Fibroblast of skin of left biceps (primary cell): ENCODE measurements at places on chromosomes 7 and 10.

DNA sequence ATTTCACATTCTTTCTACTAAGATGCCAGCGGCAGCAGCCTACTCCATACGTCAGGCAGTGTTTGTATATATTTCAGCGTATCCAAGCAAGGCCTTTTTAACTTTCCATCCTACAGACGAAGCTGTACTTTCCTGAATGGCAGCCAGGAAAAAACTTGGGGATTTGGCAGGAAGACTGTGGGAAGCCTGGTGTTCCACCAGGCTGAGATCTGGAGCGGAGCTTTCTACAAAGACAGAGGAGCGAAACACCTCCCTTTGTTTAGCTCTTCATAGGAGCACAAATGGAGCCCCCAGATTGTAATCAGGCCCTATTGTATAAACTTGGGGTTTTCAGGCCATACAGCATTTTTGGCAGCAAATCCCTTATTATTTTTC is 143.8 kb downstream of the TES start:
- peak; percentile 72 for DNase-seq

GRCh38 chr10:81450651-81451050 is 424.3 kb upstream of the NRG3 start:
- no peak for DNase-seq

- no peak for DNase-seq
Observed at GRCh38 chr7:55508221-55509011, 63.9 kb downstream of the VOPP1 start.

DNA sequence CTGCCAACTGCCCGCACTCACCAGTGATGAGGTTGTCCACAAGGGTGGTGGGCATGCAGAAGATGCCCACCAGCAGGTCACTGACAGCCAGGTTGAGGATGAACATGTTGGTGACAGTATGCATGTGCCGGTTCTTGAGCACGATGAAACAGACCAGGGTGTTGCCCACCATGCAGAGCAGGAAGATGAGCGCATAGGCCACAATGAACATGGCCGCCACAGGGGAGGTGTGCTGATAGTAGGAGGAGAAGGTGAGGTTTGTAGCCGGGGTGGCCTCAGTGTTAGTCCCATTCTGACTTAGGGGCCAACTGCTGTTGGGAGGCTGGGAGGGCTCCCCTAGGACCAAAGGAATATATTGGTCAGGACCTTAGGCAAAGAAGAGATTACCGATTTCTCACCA is 17.7 kb downstream of the NPFFR1 start:
- DNase-seq = no peak

DNA sequence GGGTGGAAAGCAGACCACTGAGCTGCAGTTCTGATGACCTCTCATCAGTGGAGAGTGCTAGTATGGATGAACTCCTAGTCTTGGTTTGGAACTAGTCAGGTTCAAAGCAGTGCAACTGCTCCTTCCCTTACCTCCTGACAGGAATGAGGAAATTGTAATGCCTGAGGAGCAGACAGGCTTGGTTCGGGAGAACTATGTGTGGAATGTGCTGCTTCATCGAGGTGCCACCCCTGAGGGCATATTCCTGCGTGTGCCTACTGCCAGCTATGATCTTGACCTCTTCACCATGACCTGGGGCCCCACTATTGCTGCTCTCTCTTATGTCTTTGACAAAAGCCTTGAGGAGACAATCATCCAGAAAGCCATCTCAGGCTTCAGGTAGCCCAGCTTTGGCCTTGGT is 27.4 kb upstream of the NFKB2 start:
- no peak for DNase-seq

DNA sequence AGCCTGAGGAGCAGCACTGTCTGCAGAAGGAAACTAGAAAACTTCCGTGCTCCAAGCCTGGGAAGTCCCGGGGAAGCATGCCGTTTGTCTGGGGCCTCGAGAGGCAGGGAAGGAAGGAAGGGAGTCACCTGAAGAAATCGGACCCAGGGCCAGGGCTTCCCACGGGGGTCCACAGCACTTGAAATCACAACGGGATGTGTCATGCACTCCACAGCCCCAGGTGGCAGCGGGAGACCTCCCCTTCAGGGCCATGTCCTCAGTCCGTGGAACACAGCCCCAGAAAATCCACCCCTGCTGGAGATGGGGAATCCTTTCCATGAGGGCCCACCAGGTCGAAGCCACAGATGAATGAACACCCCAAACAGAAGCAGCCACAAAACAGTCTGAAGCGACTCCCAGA is 239.5 kb downstream of the MGMT start:
- DNase-seq = no peak

GRCh38 chr10:103916254-103916653 is 1.7 kb downstream of the STN1 start:
- DNase-seq = no peak

- no peak for DNase-seq
Observed at GRCh38 chr7:112789453-112789816, 758 bp downstream of the TMEM168 start.

GRCh38 chr10:132309879-132310591 is 2.3 kb upstream of the STK32C start:
- DNase-seq = no peak

GRCh38 chr7:75066521-75066920 is 7.1 kb downstream of the RCC1L start:
- DNase-seq = no peak

DNA sequence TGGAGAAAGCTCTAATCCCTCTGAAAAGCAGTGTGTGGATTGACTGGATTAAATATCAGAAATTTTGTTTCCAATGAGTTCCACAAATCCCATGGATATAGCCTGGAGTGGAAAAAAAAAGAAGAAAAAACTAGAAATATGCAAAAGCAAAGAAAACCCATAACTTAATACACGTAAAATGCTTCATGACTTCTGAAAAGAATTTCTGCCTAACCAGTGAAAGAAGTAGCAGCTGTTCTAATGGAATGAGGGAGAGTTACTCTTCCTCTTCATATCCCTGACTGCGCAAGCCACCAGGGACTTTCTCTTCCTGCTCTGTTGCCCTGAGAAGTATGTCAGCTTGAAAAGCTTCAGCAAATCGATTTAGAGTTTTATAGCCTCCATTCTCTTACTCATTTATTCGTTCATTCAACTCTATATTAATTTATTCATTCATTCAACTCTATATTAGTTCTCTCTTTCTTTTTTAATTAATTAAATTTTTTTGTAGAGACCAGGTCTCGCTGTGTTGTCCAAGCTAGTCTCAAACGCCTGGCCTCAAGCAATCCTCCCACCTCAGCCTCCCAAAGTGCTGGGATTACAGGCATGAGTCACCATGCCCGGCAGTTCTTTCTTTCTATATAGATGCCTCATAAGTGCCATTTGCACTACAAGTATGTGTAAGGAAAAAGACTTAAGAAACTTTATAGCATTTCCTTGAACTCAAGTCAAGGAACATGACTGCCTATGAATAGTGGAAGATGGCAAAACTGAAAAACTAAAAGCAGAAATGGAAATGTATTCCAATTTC is 447.3 kb upstream of the NRP1 start:
- no peak for DNase-seq

- no peak for DNase-seq
Observed at GRCh38 chr10:75550191-75550590, 118.8 kb downstream of the LRMDA start.

DNA sequence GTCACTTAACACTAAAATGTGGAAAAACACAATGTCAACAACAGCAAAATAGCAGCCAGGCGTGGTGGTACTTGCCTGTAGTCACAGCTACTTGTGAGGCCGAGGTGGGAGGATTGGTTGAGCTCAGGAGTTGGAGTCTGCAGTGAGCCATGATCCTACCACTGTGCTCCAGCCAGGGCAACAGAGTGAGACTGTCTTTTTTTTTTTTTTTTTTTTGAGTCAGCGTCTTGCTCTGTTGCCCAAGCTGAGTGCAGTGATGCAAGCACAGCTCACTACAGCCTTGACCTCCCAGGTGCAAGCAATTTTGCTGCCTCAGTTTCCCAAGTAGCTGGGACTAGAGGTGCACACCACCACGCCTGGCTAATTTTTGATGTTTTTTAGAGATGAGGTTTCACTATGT is 6.1 kb downstream of the KCTD7 start:
- DNase-seq = no peak

- DNase-seq = no peak
Observed at GRCh38 chr10:121509112-121509511, 89.1 kb downstream of the FGFR2 start.

DNA sequence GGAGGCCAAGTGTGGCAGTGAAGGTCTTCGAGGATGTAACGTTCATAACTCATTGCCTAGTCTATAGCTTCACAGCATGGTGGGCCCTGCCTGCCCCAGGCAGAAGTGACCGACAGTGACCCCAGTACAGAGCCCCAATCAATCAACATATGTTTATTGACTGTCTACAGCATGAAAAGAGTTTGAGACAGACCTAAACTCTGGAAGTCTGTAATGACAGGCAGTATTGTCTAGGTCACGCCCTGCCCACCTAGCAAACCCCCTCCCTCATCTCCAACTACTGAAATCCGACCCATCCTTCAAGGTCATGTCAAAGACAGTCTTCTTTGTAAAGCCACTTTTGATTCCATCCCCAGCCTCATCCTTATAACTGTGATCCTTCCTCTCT is 43.9 kb downstream of the LYZL1 start:
- DNase-seq = no peak

GRCh38 chr10:35607475-35608327 is 2.6 kb downstream of the GJD4 start:
- DNase-seq = no peak

- DNase-seq = no peak
Observed at GRCh38 chr7:70392877-70393435, 739.0 kb upstream of the GALNT17 start.

DNA sequence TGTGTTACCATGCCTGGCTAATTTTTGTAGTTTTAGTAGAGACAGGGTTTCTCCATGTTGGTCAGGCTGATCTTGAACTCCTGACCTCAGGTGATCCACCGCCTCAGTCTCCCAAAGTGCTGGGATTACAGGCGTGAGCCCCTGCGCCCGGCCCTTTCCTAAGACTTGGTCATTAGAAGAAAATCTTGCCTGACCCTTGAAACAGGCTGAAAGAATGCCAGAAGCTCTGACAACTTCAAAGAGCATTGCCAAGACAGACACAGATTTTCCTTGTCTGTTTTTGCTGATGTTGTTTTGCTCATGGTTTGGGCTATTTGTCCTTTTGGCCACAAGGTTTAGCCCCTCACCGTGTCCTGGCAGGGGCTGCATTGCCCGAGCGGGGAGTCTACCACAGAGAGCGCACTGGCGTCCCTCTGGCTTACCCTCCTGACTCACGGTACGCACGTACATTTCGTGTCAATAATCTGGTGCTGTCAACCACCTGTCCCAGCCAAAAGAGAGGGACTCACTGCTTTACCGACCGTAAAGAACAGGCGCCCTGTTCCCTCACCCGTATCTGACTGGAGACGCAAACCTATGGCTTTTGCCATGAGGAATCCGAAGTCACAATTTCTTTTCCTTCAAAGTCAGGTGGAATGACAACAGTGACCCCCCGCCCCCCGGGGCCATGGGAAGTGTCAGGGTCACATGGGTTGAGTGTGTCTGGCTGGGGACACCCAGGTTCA is 10.1 kb upstream of the INPP5A start:
- no peak for DNase-seq

DNA sequence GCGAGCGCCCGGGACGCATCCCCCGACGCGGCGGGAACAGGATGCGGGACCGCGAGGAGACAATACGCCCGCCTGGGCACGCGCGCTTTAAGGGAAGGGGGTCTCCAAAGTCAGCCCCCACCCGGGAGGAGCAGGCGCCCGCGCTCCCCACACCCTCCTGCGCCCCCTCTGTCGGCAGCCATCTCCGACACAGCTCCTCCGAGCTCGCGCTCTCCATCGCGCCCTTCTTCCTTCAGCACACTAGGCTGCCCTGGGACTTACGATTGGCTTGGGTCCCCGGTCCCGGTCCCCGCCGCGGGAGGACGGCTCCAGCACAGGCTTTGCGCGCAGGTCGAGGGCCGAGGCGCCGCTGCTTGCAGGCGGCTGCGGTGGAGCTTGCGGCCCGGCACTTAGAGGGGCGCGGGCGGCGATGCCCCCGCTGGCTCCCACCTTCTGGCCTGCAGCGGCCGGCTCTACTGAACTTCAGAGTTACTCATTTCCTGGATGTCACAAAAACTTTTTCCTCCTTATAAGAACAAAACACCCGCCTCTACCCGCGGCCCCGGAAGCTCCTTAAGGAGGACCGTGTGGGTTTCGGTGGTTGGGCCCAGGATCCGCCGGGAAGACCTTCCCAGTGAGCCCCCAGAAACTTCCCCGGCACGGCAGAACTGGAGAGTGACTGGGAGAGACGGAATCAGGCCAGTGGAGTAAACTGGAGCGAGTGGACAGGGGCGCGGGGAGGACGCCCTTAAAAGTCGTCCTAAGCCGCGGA is at the start of gene ITPRIP:
ITPRIP (minus strand) TSS at position 481 of the 751 bp plus-strand sequence. CDS start 22,414 bp downstream, outside the sequence.
- DNase-seq = no peak

DNA sequence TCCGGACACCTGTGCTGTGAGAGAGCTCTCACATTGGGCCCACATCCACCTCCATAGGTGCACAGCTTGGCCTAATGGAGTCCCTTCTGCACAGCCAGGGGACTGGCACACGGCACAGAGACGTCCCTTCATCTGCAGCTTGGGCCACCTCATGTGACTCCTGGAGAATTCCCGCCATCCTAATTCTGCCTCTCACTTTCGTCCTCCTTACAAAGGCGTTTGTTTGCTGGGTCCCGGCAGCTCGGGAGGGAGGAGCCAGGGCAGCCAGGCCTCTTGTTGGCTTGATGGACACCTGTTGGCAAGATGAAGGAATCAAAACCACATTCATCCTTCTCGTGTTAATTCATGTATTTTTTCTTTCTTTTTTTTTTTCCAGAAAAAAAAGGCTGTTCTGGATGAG is 30.7 kb upstream of the TTYH3 start:
- DNase-seq = no peak

DNA sequence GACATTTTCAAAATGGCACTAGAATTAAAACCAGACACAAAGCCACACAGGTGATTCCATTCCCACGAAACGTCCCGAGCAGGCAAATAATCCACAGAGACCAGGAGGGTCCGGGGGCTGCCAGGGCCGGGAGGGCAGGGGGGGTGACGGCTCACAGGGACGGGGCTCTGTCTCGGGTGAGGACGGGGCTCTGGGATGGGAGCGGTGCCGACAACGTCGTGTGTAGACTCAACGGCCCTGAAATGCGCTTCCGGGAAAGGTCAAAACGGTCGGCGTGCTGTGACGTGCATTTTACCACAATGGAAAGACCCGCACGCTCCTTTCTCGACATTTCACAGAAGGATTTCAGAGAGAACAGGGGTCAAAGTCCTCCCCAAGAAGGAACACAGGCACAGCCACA is 63.3 kb upstream of the PDGFA start:
- no peak for DNase-seq

- DNase-seq = no peak
Observed at GRCh38 chr7:140501966-140502365, 22.7 kb upstream of the MKRN1 start.

GRCh38 chr7:151168787-151169162 is 1.3 kb upstream of the GBX1 start:
- DNase-seq = no peak

DNA sequence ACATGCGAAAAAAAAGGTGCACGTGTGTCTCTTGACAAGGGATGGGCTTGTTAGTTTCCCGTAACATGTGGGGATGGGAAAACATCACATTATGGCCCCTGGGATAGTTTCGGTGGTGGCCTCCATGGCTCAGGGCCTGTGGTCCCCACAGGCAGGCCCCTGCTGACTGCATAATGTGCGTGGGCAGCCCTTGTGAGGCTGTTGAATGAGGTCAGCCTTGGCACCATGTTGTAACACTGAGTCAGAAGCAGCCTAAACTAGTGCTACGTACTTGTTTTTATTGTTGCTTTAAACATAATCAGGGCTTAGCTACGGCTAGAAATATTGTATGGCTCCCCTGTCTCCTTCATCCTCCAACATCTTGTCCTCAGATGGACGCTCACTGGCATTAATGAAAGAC is 80.6 kb downstream of the BEND7 start:
- DNase-seq = no peak
